ENCODE measurements at places on chromosomes 12 and 14.

DNA sequence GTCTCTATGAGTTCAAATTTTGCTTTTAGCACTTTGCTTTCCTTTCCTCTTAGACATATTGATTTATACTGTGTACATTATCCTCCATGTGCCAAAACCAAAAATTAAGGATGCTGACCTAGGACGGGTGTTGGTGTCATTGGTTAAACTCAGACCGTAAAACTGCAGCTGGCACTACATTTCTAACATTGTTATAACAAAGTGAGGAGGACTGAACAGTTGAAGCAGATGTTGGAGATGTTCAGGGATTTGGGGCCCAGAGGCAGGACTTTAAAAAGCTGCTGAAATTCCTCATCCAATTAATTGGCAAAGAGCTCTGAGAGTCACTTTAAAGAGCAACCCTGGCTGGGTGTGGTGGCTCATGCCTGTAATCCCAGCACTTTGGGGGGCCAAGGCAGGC lies 72.4 kb downstream of the TMTC1 start:
- DNase-seq = no peak

GRCh38 chr14:32601906-32602305 lies 272.8 kb downstream of the AKAP6 start:
- DNase-seq = no peak

DNA sequence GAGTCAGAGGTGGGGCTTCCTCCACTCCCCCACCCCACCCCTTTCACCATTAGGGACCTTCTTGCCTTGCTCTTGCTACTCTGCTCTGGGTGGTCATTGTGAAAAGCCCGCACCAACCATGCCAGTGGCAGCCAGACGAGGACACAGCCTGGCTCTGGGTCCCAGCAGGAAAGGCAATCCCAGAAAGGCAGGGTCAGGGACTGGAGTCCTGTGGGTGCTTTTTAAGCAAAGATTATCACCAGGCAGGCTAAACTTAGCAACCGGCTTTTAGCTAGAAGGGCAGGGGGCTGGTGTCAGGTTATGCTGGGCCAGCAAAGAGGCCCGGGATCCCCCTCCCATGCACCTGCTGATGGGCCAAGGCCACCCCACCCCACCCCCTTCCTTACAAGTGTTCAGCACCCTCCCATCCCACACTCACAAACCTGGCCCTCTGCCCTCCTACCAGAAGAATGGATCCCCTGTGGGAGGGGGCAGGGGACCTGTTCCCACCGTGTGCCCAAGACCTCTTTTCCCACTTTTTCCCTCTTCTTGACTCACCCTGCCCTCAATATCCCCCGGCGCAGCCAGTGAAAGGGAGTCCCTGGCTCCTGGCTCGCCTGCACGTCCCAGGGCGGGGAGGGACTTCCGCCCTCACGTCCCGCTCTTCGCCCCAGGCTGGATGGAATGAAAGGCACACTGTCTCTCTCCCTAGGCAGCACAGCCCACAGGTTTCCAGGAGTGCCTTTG lies 1.2 kb upstream of the GAPDH start:
- DNase-seq = peak; percentile 80

DNA sequence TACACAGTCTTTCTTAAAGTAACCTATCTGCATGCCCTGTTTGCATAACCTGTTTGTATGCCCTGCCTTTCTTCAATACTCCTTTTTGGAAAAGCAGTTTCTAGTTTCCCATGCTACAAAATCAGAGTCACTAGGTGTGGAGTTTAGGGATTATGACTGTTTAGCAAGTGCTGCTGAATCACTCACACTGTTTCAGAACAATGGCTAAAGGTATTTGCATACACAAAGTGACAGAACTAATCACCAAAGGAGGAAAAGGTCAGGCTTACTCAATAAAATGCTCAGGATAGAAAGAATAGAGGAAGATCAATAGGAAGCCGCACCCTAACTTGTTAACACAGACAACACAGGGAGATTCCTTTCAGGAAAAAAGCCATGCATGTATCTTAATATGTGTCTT lies 19.4 kb downstream of the EGLN3 start:
- no peak for DNase-seq

DNA sequence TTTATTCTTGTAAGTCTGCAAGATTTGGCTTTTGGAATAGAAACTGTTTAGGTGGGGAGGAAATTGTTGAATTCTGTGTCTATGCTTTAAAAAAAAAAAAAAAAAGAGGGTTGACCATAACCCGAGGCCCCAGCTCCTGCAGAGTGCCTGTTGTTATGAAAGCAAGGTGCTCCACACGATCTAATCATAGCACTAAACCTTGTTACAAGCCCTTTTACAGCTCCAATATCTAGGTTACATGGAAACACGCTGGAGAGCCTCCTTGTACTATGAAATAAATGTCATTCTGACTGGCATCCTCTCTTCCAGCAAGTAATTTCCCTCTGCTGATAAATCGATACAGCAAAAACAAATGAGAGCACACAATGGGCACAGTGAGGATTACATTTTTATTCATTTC lies 303.1 kb upstream of the SOX5 start:
- DNase-seq = no peak

- DNase-seq = no peak
Observed at GRCh38 chr12:128091101-128091720, 175.8 kb upstream of the TMEM132C start.

GRCh38 chr14:90593254-90594040 lies 196.6 kb downstream of the CALM1 start:
- no peak for DNase-seq

DNA sequence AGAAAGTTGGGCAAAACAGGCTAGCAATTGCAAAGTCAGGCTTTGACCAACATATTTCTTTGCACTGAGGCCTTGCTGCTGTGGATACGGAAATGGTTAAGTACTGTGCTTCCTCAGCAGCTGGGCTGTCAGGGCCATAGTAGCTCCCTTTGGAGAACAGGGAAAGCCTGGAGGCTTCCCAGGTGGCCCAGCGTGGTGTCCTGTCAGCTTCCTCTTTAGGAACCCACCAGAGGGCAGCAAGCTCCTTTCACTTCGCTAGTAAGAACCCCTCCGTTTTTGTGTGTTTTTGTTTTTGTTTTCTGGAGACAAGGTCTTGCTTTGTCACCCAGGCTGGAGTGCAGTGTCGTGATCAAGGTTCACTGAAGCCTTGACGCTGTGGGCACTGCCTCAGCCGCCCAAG lies 1.7 kb upstream of the CFAP251 start:
- DNase-seq = no peak

- no peak for DNase-seq
Observed at GRCh38 chr12:4006743-4007142, 133.5 kb upstream of the PARP11 start.

DNA sequence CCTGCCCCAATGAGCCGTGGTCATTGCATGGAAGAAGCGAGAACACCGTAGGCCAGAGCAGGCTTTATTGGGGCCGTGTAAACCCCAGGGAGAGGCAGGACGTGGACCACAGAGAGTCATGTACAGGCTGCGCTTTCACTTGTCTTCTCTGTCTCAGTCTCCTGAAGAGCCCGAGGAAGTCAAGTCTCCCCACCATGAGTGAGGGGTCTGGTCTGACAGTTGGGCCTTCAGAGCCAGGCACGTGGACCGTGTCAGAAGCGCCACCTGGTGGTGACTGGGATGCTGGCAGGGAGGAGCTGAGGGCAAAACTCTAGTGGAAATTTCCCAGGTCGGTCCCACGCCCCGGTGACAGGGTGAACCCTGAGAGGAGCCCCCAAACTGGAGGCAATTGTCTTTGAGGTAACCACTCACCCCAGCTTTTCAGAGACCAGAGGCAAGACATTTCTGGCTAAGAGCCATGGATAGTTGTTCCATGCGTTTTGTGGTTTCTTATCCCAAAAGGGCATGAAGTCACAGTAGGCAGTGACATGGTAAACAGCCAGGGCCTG lies 17.4 kb downstream of the RPS6KL1 start:
- peak; percentile 93 for DNase-seq

DNA sequence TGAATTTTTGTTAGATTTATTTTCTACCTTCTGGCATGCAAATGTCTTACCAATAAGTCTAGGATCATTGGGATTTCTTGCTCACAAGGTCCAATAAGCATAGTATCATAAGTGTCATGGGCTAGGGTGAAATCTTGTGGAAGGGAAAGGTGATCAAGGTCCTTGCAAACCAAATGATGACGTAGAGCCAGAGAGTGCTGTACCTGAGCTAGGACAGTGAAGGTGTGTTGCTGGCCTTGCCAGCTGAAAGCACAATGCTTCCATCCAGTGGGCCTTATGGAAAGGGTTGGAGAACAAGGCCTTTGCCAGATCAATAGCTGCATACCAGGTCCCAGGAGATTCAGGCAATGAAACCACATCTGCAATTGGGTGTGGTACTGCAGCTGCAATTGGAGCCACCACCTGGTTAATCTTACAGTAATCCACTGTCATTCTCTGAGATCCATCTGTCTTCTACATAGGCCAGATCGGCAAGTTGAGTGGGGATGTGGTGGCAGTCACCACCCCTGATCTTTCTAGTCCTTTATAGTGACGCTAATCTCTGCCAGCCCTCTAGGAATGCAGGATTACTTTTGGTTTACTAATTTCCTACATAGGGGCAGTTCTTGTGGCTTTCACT lies 208.9 kb upstream of the MYL2 start:
- no peak for DNase-seq

GRCh38 chr14:72754949-72755348 lies 139.0 kb downstream of the DPF3 start:
- DNase-seq = no peak

GRCh38 chr12:114926341-114926740 lies 242.4 kb upstream of the TBX3 start:
- DNase-seq = no peak

Data from activated effector memory CD4-positive, alpha-beta T cell treated with anti-CD3 and anti-CD28 coated beads, Interleukin-2, amount 50 U/mL, for 16 hours (primary cell).